ENCODE measurements at places on chromosomes 7 and 10.

DNA sequence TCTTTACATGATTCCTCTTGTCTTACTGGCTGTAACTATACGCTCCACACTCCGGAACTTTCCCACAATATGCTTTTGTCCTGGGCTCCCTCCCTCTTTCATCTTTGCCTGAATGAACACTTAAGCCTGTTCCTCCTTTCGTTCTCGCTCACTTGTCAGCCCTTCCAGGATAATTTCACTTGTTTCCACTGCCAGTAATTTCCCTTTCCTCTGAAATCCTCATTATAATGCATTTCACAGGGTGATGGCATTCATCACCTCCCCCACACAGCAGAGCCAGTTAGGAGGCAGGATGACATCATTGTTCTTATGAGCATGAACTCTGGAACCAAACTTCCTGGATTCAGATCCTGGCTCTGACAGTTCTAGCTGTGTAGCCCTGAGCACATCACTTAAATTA, 372.6 kb downstream of the GPR158 start:
- H3K4me3 ChIP-seq = no peak overlapping the region
- no peak for DNase-seq
- H3K4me1 ChIP-seq = no peaks in the 10 kb centered on the region
- no peaks in the 10 kb centered on the region for H3K27me3 ChIP-seq
- no peaks in the 10 kb centered on the region for H3K36me3 ChIP-seq

DNA sequence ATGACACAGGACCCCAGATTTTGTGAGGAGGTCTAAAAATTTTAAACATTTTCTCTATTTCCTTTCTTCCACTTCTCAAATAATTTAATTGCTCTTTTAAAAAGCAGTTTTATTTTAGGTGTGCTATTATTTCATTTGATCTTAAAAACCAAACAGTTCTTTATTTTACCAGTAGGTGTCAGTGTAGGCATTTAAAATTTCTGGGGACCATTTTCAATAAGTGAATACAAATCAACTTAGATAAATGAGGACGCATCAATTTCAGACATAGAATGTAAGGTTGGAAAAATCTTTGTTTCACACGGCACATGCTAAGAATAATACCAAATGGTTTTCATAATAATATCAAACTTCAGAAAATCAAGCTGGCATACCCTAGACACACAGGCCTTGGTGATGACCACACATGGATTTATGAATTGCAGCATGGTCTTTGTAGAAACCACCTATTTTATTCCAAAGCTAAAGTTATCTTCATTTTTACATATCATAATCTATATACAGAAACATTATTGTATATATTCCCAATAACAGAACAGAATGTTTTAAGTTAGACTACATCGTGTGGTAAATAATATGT, 127.6 kb upstream of the SLC26A5 start:
- no peaks in the 10 kb centered on the region for H3K4me1 ChIP-seq
- H3K27me3 ChIP-seq = no peaks in the 10 kb centered on the region
- no peaks in the 10 kb centered on the region for H3K36me3 ChIP-seq
- no peak overlapping the region for H3K27ac ChIP-seq

DNA sequence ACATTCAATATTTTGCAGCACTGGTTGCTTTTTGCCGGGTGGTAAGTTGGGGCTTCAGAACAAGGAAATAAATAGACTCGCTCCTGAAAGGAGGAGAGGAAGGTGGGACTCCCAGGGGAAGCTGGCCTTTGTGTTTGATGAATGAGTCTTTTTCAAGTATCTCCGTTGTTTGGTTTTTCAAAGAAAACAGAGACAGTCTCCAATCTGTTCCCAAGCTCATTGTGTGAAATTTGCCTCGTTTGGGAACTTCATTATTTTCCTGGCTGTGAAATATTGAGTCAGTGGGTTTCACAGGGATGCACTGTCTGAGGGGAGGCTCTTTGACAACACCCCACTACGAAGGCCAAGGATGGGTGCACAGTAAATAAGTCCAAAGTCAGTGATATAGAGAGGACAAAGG, 38.7 kb upstream of the KIAA1217 start:
- no peak overlapping the region for H3K4me3 ChIP-seq
- no peak overlapping the region for H3K27ac ChIP-seq
- no peaks in the 10 kb centered on the region for H3K36me3 ChIP-seq
- no peak for DNase-seq
- H3K27me3 ChIP-seq = no peaks in the 10 kb centered on the region

DNA sequence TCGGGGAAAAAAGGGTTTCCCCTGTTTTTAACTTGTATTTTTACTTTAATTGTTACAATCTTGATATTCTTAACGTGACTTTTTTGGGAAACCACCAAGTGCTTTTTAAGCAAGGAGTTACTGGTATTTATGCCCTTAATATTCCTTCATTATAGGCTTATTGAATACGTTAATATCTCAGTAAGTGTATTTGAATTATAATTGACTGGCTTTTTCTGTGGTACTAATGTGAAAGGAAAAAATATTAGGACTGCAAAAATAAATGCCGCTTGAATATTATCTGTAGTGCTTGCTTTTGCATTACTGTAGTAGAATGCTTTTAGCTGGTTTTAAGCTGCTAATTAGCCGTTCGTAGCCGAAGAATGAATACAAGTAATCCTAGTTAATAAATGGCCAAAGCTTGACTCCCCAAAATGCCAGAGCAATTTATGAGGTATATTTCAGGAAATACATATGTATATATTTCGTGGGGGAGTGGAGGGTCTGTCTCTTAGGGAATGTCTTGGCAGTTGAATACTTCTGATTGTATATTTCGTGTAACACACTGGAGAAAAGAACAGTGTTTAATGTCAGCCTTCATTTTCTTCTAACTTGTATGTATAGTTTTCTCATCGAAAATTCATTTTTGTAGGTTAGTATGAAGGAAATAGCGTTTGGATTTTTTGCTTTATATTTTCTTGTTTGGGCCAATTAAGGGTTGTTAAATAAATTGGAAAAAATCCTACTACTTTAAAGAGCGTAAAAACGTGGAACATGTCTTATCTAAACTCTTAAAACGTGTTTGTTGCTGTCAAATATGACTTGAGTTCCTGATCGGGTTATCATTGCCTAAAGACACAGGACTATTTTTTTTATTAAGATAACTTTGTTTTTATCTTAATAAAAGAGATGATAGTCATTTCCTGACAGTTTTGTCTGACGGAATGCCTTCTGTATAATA, 1.5 kb downstream of the PDCD4 start:
- H3K4me1 ChIP-seq = peaks cover 62% of the 10 kb centered on the region
- H3K27me3 ChIP-seq = no peaks in the 10 kb centered on the region
- no peaks in the 10 kb centered on the region for H3K36me3 ChIP-seq
- no peak for DNase-seq
- H3K4me3 ChIP-seq = peak overlapping the region; percentile 94

DNA sequence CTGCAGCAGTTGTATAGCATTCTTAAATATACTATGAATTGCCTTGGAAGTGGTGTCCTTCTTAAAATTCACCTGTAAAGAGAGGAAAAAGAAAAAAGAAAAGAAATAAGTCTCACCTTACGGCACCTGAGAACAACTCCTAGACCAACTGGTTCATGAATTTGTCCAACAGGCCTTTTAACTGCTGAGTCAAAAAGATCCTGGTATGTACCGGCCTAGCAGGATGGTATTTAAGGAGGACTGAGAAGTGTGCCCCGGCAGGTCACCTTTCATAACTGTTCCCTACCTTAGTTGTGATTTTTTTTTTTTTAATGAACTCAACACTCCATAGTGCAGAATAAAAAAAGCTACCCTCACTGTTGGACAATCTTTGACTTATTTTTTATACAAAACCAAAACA, 25.8 kb downstream of the STN1 start:
- H3K27ac ChIP-seq = no peak overlapping the region
- no peak for DNase-seq
- H3K4me3 ChIP-seq = no peak overlapping the region
- H3K4me1 ChIP-seq = peaks cover 17% of the 10 kb centered on the region
- H3K36me3 ChIP-seq = peaks cover 75% of the 10 kb centered on the region
- no peaks in the 10 kb centered on the region for H3K27me3 ChIP-seq

- H3K4me1 ChIP-seq = no peaks in the 10 kb centered on the region
- H3K27ac ChIP-seq = no peak overlapping the region
- H3K36me3 ChIP-seq = no peaks in the 10 kb centered on the region
- no peaks in the 10 kb centered on the region for H3K27me3 ChIP-seq
- no peak for DNase-seq
- H3K4me3 ChIP-seq = no peak overlapping the region
These were observed 764.3 kb downstream of the TYW1 start for GRCh38 chr7:67760971-67761370.

DNA sequence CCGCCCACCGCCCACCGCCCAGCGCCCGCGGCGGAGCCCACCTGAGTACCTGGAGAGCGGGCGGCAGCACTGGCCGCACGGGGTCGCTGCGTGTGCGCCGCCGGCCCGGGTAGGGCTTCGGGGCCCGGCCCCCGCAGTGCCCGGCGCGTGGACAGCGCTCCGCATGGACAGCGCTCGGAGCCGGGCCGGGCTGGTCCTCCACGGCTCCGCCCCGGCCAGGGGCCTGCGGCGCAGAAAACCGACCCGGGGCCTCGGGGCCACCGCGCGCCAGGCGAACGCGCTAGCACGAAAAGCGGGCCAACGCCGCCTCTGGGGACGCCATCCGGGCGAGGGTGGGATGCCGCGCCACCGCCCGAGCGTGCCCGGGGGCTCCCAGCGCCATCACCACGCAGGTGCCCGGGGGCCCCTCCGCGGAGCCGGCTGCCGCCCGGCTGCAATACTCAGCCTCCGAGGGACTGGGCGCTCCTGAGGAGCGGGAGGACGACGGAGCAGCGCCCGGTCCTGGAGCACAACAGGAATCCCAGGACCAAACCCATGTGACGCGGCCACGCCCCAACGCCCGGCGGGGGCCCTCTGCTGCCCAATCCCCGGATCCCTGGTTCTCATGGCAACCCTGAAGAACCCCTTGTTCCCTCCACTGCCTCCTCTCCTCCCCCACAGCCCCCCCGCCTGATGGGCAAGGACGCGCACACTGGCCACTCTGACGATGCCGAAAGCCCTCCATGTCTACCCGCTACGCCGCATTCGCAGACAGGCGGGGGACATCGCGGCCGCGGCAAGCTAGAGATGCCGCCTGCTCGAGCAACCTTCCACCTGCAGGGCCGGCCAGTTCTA, at the start of gene GRB10:
TSS of gene GRB10 (minus strand) at position 522 of the 834 bp plus-strand sequence. CDS start 50,574 bp downstream, outside the sequence.
- DNase-seq = no peak
- H3K4me1 ChIP-seq = peaks cover 18% of the 10 kb centered on the region
- no peak within 1 kb of the TSS for H3K27ac ChIP-seq
- H3K27me3 ChIP-seq = no peaks in the 10 kb centered on the region
- peak within 1 kb of the TSS; percentile 41 for H3K4me3 ChIP-seq
- no peaks in the 10 kb centered on the region for H3K36me3 ChIP-seq

DNA sequence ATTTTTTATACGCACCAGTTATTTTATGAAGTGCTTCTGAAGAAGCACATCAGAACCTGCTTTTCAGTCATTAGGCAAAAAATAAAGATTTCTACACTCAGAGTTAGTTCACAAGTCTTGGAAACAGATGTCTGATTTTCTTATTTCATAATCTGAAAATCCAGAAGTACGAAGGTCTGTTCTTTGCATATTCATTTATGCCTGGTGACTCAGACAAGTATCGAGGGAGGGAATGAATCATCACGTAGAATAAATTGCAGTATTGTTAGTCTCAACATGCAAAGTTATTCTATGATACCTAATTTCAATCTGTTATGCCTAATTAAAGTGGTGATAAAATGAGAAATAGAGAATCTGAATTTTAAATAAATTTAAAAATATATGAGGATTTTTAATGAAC, 113.6 kb upstream of the SEM1 start:
- no peak overlapping the region for H3K27ac ChIP-seq
- H3K36me3 ChIP-seq = no peaks in the 10 kb centered on the region
- H3K4me1 ChIP-seq = no peaks in the 10 kb centered on the region
- no peak overlapping the region for H3K4me3 ChIP-seq

DNA sequence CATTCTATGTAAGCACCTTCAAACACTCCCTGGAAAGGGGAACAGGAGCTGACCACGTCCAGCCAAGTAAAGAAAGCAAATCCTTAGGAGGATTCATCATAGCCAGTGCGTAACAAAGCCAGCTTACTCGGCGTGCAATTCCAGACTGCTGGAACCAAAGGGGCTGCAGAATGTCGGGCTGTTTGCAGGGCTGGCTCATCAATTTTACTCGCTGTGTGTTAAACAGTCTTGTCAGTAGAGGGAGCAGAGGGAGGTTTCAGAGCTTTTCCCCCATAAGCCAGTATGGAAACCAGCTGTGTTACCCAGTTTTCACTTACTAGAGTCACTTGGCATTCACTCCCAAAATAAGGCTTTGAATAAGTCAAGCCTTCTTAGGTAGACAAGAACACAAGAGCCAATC, 127.1 kb downstream of the KMT2E start:
- no peaks in the 10 kb centered on the region for H3K27me3 ChIP-seq
- H3K27ac ChIP-seq = no peak overlapping the region
- no peak for DNase-seq

DNA sequence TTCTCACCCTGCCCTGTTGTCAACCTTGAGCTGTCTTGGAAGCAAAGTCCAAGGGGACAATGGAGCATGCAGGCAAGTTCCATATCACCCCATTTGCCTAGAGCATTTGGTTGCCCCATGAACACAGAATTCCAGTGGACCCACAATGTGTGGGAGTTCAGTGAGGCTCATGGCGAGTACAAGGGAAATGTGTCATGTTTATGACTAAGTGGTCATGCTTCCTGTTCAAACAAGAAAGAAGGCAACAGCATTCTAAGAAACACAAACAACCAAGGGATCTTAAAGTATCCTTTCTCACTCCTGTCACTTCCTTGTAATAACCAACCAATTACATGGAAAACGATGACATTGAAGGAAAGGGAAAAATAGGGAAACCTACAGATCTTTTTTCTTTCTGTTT, 513.0 kb downstream of the INHBA start:
- H3K36me3 ChIP-seq = no peaks in the 10 kb centered on the region
- H3K4me3 ChIP-seq = no peak overlapping the region
- no peaks in the 10 kb centered on the region for H3K27me3 ChIP-seq

DNA sequence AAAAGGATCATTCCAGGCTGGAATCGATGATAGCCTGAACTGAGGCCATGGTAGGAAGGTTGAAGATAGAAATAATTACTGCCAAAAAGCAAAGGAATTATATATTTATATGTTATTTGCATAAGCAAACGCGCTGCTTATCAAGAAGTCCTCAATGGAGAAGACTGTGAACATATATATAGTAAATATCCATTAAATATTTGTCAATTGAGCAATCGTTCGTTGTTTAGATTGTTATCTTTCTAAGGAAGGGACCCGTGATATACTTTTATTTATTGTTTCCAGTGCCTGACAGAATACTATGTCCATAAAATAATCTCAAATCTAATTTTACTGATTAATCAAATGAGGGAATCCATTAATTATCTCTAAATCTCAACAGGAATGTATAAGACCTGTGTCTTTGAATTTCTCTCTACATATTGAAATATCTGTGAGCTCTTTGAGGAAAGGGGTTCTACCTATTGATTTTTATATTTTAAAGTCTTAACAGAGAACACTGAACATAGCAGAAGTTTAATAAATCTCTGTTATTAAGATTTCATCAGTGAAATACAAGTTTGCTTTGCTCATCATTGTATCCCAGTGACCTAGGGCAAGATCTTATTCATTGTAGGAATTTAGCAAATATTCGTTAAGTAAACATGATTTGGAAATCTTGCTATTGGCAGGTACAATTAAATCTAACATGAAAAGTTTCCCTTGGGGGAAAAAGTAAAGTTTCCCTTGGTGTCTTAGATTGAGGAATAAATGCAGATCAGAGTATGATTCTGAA, 12.0 kb upstream of the HERC4 start:
- H3K27ac ChIP-seq = no peak overlapping the region
- no peaks in the 10 kb centered on the region for H3K4me1 ChIP-seq
- H3K4me3 ChIP-seq = no peak overlapping the region

All from T-cell (primary cell).